ENCODE measurements at places on chromosomes 12 and 14.

DNA sequence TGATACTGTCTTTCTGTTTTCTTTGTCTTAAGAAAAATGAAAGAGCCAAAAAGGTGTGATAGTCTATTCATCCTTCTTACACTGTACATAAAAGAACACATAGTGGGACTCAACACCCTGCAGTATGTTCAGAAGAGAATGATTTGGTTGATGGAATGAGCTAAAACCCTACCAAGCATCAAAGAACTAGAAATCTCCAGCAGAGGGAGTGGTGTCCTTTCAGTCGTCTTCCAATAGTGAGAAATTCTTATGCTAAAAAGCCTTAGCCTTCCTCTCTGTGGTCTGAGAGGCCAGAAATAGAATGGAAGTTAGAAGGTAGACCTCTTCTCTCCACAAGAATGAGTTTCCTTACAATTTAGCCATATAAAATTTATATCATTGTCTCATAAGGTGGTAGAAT, 393.4 kb upstream of the SEL1L start:
- no peak for DNase-seq

DNA sequence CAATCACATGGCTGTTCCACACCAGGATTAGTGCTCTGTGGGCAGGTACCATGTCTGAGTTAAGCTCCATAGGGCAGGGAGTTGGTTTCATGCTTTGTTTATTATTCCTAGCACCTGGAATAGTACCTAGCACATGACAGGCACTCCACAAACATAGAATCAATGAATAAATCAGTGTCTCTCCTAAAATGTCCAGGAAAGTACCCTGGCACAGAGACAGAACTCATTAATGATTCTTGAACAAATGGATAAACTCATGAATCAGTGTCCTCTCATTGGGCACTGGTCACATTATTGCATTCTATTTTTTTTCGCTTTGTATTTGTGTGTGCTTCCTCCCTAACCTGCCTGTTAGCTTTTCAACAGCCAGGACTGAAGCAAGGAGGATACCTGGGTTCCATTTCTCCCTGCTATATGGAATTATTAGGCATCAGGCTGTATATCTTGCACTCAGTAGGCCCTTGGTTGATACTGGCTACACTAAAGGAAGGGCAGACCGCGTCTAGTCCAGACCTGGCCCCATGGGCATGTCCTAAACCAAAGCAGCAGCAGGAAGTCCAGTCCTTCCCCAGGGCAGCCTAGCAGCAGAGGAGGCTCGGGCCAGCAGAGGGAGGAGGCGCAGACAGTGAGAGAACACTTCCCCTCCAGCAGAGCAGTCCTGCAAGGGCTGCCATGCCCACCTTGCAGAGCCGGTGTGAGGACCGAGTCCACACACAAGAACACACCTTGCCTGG, 18.4 kb downstream of the HDAC7 start:
- DNase-seq = no peak

DNA sequence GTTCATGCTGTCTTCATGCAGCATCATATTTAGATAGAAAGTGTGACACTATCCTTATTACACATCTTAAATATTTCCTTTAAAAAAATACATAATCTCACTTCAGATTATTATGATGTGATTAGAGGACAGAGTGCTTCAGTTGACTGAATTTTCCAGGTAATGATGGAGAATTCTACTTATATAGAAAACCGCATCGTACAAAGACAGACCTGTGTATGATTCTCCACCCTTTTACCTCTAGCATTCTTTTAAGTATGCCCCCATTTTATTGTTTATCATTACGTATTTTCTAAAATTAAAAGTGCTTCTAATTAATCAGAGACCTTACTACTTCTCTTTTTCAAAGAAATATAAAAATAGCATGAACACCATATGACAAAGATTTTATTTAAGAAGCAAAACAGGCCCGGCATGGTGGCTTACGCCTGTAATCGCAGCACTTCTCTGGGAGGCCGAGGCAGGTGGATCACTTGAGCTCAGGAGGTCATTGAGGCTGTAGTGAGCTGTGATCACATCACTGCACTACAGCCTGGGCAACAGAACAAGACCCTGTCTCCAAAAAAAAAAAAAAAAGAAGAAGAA, 13.9 kb downstream of the RPS6KA5 start:
- DNase-seq = no peak

DNA sequence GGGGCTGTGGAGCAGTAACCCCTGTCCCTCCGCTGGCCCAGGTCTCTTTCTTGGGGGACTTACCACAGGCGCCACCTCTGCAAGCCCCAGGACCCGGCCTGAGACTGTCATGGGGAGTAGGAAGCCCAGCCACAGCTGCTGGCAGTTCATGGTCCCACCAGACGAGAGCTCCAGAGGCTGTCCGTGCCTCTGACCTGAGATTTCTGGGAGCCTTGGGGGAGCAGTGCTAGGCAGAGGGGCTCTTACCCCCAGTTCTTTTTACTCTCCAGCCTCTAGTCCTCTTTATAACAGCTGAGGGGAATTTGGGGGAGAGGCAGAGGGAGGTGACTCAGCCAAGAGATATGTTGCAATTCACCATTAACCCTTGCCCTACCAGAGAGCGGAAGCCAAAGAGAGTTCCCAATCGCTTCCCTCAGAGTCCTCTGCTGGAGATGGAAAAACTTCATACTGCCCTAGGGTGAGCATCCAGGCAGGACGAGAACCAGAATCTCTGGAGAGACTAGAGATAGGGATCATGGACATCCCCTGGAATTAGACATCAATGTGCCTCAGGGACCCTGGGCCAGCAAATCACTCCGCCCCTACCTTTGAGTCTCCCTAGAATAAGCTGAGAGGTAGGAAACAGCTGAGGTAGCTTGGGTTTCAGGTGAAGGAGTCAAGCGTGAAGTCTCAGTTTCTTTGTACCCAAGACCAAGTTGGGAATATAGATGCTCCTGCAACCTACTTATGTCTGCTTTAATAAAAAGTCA, at the start of gene MMP19:
Gene MMP19, minus strand, starts transcription at position 256 of the 749 bp plus-strand sequence. Its CDS starts 106 bp downstream, at position 150.
- DNase-seq = no peak

- DNase-seq = no peak
Observed at GRCh38 chr12:93192878-93193277, 184.8 kb upstream of the NUDT4 start.

DNA sequence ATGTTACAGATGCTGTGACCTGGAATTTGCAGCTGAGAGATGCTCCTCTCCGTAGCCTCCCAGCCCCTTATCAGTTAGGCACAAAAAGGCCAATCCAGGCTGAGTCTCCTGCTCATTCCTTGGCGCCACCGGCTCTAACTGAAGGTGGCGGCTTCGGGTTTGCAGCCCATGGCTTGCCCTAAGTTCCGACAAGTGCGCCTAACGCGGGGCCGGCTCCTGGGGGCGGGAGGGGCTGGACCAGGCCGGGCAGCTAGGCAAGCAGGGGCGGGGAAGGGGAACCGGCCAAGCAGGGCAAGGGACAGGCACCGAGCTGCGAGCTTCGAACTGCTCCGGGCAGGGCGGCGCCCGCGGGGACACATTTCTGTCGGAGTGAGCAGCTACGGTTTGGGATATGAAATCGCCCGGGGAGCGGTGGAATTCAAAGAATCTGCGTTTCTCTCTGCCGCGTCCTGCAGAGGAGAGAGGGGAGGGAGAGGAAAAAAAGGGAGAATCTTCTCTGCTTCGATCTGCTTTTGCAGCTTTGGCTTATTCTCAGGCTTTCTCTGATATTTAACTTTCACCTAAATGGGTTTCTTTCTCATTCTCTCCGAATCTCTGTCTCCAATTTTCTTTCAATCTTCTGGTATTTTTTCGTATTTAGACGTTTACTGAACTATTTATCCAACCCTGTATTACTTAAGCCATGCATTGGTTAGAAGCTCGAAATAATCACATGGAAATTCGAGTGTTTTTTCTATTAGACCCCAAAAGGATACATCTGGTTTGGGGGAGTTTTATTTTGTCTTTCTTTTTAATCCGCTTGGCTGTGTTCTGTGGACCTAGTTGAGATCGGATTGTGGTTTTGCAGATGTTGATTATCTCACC, 1.6 kb upstream of the HOXC12 start:
- DNase-seq = no peak

DNA sequence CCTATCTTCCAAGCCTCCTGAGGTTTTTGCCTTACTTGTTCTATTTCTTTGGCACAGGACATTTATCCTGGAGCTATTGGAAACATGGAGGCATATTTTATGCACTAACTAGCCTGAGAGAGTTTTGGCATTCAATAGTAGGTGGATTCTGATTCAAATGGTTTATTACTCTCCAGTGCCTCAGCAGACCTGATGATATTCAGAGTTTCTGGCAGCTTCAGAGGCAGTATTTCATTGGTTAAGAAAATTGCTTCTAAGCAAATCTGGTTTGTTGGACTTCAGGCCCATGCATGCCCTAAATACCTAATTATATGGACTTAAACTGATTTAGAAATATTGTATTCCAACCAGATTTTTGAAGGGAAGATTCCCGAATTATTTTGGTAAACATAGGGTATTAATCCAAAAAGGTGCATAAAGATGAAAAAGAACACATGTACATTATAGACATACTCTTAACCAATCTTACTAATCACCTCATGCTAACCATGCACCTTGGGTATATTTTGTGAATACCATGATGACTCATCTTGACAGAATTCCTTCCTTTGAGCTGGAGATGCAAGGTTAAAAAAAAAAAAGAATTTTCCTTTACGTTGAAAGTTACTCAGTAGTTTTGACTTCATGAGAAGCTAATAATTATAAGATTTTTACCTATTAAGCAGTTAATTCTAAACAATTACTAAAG, 44.3 kb upstream of the KTN1 start:
- no peak for DNase-seq

DNA sequence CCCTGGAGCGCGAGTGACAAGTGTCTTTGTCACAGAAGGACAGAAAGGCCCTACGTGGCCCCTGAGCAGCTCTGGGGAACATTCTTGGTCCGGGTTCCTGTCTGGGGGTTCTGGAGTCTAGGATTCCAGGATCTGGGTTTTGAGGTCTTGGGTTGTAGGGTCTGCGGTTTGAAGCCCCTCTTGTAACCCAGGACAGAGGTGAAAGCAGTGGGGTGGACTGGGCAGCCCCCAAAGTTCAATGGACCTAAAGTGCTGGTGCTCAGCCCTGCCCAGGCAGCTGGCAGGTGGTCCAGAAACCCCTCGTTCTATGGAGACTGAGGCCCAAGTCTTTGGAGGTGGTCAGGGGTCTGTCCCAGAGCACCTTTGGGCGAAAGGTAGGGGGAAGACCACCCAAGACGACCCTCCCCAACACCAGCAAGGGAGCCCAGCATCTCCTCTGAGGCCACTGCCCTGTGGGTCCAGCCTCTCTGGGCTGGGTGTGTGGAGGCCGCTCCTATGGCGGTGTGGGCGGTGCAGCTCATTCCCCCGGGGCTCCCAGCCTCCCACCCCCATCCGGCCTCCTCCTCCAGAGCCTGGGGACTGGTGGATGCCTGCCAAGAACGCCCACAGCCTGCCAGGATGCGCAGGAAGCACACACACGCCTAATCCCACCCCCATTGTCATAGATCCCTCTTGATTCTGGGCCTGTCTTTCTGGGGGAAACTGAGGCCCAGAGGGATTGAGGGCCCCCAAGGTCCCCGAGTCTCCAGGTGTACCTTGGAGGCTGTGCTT, 30.2 kb upstream of the ANKRD9 start:
- no peak for DNase-seq

DNA sequence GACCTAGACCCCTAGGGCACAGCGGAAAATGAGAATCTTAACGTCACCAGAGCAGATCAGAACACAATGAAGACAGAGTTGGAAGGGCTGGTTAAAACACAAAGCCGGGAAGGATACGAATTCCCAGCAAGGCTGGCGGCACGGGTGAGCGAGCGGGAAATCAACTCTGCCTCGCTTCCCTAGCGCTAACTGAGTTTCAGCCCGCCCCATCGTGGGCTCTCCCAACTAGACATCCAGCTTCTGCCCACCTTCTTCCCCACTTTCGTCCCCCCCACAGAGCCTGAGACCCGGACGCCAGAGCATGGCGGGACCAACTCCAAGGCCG, 377 bp downstream of the CCNT1 start:
- DNase-seq = no peak

DNA sequence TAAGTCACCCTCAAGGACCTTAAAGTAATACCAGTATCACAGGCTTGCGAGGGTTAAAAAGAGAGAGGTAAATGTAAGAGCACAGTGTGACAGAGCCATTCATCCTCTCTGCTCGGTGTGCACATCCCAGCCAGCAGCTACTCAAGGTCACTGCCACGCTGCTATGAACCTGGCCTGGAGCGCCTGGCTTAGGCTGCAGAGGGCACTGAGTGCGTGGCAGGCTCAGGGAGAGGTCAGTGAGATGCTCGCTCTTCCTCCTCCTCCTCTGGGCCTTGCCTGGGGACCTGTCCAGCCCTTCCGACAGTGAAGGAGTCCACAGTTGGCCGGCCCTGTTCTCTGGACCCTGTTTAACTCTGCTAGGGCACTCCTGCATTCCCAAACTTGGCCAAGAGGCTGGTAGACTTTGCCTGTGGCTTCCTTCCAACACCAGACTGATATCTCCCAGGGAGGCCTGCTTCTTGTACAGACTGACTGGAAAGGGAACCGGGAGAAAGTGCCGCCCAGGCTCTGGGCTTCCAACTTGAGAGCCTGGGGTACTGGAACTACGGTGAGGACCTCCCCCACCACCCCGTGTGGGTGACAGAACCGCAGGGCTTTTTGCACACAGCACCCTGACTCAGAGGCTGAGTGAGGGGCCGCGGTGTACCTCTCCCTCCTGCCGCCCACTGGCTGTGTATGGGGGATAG, 62.6 kb upstream of the CORO1C start:
- DNase-seq = no peak

DNA sequence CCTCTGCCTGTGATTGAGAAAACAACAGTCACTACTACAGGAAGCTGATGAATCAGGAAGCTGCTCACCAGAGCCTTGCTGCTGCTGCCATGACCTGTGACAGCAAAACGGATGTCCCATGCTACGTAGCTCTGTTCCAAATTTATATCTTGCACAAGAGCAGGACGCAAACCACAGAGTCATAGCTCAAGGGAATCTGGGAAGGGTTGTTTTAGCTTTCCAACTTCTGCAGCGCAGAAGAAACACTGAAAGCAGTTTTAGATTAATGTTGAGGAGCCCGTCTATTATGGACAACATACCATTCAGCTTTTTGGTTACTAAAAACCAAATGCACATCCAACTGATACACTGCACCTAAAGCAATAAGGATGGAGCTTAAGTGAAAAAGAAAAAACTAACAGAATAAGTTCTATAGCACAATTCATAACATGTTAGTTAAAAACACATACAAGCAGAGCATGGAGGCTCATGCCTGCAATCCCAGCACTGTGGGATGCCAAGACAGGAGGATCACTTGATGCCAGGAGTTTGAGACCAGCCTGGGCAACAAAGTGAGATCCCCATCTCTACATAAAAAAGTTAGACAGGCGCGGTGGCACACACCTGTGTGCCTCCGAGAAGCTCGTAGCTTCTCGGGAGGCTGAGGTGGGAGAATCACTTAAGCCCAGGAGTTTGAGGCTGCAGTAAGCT, 1.7 kb upstream of the ANKRD33 start:
- DNase-seq = no peak

GRCh38 chr12:59431266-59431665, 164.6 kb upstream of the SLC16A7 start:
- no peak for DNase-seq

DNA sequence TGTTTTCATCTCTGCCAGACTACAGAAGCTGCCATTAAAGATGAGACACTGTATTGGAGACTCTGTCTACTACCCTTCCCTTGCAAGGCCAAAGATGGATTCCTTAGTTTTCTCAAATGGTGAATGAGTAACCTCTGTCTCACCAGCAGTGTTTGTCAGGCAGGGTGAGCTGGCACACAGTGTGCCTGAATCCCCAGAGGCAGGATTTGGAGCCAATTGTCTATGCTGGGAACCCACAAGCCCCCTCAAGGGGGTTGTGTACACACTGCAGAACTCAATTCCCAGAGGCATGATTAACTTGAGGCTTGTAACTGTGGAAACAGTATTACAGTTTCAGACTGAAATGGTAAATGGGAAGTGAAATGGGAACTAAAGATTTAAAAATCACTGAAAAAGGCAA, 136.8 kb upstream of the PTPRB start:
- no peak for DNase-seq

GRCh38 chr14:74324931-74325361, 22.2 kb upstream of the ABCD4 start:
- DNase-seq = no peak

All from vagina (tissue), 2 donors.